ENCODE measurements at places on chromosomes 12 and 14. TPM values are rescaled to one million over a fixed set of nuclear protein-coding genes. Genes with fewer than 3 reads are reported as not detected.

Gene KRT6C
- not detected for total RNA-seq

Gene FZD10
- not detected for total RNA-seq

Gene ANKS1B
- 0.55 TPM for total RNA-seq

Gene ABCC9
- not detected for total RNA-seq

Gene BRAP
- 25.9 TPM for total RNA-seq

Gene CD163
- 5.9 TPM for total RNA-seq

Gene C12orf56
- total RNA-seq = not detected

Gene SVOP
- total RNA-seq = not detected

Gene GPRC5D
- total RNA-seq = not detected

Gene FAM222A
- total RNA-seq = 0.55 TPM

Gene TCL1B
- not detected for total RNA-seq

Gene MON2
- total RNA-seq = 88.5 TPM

Gene SIX6
- not detected for total RNA-seq

Gene LRRK2
- total RNA-seq = 0.39 TPM

Gene NAA30
- 18.6 TPM for total RNA-seq

Gene NXPH4
- not detected for total RNA-seq

Gene P2RX7
- total RNA-seq = 7.0 TPM

Gene EPYC
- total RNA-seq = not detected

Gene ACSS3
- total RNA-seq = not detected

Gene TAS2R42
- total RNA-seq = not detected

Gene CLEC6A
- not detected for total RNA-seq

Gene CFAP73
- total RNA-seq = not detected

Gene CEP290
- 22.4 TPM for total RNA-seq

Gene ARHGAP9
- 278 TPM for total RNA-seq

Gene KLRG1
- total RNA-seq = 55.8 TPM

Gene PPP1R1A
- not detected for total RNA-seq

Gene KRT74
- total RNA-seq = not detected

Gene PLCZ1
- total RNA-seq = not detected
